ENCODE measurements at places on chromosomes 7 and 10.

GRCh38 chr7:154827007-154827406 is 175.9 kb downstream of the PAXIP1 start:
- no peak for DNase-seq

DNA sequence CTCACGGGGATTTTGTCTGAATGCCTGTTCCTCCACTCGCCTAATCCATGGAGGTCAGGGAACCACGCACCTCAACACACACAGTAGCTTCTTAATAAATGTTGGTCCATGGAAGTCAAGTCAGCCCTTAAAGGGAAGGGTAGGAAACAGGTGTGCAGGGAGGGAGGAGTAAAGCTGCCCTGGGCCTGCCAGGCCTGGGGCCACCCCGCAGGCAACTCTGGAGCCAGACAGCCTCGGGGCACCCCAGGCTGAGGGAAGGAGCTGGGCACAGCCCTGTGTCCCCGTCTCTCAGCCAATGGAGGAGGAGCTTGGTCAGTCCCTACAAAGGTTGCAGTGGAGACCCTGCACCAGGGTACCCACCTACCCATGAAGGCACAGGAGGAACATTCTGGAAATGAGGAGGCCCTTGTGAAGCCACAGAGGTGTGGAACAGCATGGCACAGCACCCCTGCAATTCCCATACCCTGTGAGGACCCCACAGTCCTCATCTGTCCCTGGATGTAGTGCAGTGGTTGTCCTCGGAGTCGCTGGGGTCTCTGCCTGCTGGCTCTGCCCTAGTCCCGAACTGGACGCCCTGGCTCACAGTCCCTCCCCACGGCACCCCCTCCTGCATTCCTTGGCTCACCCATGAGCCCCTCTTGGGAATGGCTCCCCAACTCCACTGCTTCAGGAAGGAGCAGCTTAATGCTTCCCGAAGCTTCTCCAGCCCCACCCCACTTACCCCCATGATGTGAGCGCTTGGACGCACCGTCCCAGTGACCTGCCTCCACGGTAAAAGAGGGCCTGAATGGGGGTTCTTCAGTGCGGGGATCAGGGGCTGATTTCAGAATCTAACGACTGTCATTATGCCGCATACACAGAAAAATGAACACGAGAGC is 79.2 kb upstream of the INSIG1 start:
- no peak for DNase-seq

DNA sequence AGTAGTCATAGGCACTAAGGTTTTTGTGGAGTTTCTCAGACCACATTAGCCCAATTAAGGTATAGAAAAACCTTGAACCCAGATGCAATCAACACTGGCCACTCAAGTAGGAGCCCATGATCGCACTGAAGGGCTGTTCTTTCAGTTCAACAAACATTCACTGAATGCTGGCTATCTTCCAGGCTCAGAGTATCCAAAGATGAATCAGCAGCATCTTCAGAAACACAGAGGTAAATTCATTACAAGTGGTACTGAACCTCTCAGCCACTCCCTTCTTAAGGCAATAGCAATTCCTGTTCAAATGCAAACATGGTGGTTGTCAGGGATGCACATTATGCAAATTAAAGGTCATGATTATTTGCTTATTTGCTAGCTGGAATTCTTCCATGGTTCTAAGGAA is 17.1 kb downstream of the KCNK18 start:
- peak; percentile 61 for DNase-seq

DNA sequence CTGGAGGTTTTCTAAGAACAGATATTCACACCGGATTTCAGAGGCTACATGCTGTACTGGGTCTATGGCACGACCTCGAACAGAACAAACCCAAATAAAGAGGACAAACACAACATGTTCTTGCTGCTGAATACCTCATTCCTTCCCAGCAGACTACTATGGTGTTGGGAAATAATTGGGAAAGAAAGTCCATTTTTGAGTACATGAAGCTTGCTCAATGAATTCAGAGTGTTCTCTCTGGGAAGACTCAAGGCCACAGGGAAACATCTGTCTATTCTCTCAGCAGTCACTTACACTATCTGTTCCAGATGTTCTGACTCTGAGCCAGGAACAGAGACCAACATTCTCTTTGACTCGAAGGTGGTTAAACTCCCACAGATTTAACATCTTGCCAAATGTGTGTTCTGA is 30.9 kb downstream of the LAMB1 start:
- DNase-seq, result no peak

DNA sequence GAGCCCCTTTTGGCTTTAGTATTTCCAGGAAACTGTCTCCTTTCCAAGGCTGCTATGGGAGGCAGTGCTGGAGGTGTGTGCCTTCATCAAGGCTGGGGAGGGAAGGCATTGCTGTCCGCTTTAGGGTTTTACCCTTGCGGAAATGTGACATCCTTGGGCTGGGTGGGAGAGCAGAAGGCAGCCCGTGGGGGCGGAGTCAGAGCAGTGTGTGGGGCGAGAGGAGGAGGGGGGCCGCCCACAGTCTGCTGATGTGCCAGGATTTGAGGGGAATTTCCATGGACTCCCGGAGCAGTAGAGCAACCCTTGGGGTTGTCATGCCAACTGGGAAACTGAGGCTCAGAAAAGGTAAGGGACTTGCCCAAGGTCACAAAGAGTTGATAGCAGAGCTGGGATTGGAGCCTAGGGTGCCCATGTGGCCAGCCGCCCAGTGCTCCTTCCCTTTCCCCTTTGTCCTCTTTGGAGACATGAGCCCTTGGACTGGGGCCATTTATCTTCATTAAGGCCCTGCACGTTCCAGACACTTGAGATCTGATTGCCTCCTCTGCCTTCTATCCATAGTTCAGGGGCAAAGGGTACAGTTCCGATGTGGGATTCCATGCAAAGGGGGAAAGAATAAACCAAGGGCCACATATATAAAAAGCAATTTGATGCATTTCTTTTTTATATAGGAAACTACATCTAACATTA is 22.2 kb downstream of the TSPAN15 start:
- DNase-seq, result no peak

GRCh38 chr10:117731121-117731791 is 188.7 kb downstream of the EMX2 start:
- DNase-seq, result no peak

GRCh38 chr7:44391171-44391570 is 65.8 kb upstream of the CAMK2B start:
- no peak for DNase-seq

DNA sequence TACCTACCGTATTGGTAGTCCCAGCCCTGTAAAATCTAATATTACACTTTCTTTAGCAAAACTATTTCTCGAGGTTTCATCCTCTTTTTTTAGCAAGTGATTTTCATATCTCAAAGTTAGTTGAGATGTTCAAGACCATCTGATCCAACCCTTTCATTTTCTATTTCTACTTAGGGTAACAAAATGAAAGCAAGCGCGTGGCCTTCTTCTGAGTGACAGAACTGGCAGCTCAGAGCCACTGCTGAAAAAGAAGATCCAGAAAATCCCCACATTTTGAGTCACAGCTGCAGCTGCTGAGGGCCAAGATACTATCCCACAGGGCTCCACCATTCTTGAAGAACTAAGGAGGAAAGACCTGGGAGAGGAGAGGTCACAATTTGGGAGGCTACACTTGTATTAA is 24.8 kb upstream of the ZNF800 start:
- DNase-seq, result no peak

DNA sequence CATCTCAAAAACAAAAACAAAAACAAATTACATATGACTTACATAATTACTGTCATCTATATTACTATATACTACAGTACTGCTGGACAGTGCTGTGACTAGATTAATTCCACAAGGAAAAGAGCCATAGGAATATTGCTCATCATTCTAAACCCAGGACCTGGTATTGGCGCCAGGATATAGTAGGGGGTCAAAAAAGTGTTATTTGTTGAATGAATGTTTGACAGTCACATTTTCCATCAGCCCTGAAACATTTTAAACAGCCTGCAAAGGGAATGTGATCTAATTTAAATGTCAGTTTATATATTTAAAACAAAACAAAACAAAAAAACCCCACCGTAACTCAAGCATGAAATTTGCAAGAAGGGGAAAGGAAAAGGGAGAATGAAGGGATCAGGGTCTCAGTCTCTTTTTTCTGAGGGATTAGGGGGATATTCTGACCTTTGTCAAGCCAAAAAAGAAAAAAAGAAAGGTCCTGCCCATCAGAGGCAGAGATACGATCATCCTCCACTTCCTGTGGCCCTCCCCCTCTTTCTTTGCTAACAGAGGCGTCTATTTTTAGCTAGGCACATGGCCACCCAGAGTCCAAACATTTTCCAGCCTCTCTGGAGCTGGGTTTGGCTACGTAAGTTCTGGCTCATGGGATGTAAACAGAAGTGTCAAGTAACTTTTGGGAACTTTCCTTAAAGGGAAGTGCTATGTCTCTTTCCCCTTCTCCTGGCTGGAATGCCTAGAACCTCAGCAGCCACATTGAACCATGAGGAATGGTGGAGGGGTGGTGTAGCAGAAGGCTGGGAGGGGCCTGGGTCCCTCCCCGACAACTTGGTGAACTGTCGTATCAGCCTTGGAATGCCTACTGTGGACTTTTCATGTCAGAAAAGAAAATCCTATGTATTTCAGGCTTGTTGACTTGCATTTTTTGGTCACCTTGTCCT is 44.6 kb upstream of the DLG5 start:
- peak; percentile 69 for DNase-seq

DNA sequence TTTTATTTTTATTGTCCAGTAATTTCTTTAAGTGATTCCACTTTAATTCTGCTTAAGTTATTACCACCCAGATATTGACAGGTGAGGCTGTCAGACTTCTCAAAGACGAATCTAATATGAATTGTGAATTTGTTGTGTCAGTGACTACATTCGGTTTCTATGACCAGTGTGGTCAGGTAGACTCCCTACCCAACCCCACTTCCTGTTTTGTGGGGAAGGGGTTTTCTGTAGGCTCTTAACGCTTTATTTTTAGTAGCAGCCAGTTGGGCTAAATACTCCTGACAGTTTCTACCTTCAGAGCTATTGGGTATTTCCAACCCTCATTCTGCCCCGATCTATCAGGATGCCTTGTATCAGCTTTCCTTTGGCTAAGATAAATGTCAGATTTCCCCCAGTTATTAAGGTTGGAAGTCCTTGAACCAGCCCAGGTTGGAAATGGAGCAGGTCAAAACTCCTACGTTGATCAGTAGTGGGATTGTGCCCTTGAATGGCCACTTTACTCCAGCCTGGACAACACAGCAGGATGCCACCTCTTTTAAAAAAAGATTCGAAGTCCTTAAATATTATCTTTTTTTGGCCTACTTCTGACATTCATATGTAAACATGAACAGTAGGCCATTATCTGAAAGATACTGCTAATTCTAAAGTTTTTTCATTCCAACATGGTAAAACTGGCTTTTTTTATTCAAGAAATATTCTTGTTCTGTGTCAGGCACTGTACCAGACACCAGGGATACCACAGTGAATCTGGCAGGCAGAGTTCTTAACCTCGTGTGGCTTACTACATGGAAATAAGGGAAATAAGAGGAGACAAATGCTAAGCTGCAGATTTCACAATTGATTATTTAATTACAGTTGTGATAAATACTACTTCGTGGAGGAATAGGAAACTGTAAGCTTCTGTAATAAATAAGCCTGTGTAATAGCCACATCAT is 133.3 kb upstream of the SAMD8 start:
- DNase-seq, result no peak

- no peak for DNase-seq
Observed at GRCh38 chr10:61950449-61951143, 49.1 kb downstream of the ARID5B start.

DNA sequence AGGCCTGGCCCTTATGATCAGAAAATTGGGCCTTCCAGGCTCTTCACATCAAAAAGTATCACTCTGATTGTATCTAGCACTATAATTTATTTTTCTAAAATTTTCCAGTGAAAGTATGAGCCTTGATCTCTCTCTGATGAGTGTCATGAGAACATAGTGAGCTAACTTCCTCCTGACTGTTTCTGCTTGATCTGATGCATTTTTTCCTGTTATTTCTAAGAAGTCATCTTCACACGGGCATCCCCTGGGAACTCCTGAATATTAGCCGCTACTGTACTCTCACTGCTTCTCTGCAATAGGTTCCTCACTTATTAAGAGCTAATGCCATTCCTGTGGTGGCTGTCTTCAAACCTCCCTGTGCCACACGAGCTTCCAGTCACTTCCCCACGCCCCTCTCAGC is 63.1 kb upstream of the ZPBP start:
- no peak for DNase-seq

DNA sequence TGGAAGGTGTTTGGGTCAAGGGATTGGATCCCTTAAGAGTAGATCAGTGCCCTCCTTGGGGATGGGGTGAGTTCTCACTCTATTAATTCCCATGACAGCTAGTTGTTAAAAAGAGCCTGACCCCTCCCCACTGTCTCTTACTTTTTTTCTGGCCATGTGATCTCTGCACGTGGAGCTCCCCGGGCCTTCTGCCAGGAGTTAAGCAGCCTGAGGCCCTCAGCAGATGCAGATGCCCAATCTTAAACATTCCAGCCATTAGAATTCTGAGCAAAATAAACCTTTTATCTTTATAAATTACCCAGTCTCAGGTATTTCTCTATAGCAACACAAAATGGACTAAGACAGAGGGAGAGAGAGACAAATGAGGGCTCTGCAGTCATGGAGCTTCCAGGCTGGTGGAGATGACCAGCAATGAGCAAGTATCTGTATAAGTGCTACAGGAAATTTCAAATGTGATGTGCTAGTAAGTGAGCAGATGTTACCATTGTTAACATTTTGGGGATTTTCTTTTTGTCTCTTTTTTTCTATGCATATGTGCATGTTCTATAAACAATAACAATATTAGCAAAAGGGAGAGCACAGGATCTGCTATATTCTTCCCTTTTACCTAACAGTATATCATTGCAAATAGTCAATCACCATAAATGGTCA is 26.7 kb downstream of the PLPP4 start:
- DNase-seq, result no peak

DNA sequence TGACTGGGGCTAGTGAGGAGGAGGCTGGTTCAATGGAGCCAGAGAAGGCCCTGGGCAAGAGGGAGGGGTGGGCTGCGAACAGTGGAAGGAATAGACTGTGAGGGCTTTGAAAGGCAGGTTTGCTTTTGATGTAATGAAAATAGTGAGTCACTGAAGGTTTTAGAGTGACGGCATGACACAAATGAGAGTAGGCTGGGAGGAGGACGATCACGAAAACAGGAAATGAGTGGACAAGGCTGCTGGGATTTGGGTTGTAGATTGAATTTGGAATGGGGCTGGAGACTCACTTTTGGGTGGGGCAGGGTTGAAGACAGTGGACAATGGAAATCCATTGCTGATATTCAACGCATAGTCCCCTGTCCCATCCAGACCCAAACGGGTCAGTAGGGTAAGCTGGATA is 139.6 kb downstream of the CDH23 start:
- no peak for DNase-seq

GRCh38 chr10:20659225-20659624 is 237.9 kb downstream of the NEBL start:
- no peak for DNase-seq

DNA sequence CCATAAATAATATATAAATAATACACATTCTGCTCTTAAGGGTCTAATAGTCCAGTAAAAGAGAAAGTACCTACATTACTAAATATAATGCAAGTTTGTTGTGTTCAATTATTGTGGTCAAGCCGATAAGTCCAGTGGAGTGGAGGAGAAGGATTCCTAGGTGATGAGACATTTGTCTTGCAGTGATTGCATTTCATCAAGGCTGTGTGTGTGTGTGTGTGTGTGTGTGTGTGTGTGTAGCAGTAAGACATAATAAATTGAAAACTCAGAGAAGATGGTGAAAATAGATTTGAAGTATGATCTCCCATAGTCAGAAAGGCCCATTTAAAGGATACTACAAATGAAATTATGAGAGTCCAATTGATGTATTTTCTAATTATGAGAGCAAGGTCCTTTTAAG is 192.5 kb upstream of the SEMA3C start:
- DNase-seq, result peak; percentile 26

All from COLO829 (cell line).